ENCODE measurements at places on chromosomes 16 and 17.

DNA sequence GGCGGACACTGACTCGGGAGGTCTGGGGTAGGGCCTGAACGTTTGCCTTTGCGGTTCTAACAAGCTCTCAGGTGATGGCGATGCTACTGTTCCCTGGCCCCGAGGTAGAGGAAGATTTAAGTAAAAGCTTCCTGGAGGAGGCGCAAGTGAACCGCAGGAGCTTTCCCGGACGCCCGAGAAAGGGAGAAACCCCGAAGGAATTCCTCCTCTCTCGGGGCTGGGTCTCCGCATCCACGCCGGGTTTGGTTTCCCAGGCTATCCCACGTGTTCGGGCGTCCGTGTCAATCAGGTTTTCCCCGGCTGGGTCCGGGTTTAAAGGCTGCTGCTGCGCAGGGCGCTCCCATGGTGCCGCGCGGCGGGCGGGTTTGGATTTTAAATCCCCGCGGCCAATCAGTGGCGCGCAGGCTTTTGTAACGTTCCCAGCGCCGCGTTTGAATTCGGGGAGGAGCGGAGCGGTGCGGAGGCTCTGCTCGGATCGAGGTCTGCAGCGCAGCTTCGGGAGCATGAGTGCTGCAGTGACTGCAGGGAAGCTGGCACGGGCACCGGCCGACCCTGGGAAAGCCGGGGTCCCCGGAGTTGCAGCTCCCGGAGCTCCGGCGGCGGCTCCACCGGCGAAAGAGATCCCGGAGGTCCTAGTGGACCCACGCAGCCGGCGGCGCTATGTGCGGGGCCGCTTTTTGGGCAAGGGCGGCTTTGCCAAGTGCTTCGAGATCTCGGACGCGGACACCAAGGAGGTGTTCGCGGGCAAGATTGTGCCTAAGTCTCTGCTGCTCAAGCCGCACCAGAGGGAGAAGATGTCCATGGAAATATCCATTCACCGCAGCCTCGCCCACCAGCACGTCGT is at the start of gene PLK1:
Gene PLK1, plus strand, starts transcription at position 460 of the 844 bp plus-strand sequence. Its CDS starts 44 bp downstream, at position 504.
- DNase-seq, result peak; percentile 82

GRCh38 chr16:63978240-63978639 is 1143.6 kb downstream of the CDH11 start:
- DNase-seq, result no peak

DNA sequence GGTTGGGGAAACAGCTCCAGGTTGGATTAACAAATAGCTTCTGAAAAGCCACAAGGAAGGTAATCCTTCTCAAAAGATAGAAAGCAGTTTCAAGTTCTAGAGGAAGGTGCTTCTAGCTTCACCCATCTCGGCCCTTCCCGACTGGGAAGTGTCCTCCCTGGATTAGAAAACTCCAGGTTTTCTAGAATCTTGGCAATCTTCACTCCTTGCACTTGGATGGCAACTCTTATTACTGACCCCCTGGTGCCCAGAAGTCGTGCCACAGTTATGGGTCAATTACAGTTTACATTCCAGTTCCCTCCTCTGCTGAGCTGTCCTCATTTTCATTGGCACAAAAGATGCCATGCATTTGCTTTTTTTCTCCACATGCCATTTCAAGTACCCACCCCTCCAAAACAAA is 65.6 kb downstream of the SMG6 start:
- no peak for DNase-seq

GRCh38 chr16:51719376-51719775 is 568.3 kb upstream of the SALL1 start:
- DNase-seq, result no peak

DNA sequence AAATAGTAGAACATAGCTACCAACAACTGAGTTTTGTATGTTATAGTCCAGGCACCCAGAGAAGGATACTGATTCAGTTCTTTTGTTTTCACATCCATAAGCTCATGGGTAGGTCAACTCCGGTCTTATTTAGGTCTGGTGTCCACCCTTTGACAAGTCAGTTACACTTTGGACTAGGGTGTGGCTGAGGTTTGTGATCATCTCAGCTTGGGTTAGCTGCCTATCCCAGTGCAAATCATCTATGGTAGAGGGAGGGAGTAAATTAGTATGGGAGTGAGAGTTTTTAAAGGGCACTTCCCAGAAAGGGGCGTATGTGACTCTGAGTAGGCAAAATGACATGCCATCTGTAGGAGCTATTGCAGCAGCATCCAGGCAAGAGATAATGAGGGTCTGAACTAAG is 66.1 kb downstream of the TANC2 start:
- no peak for DNase-seq

- DNase-seq, result peak; percentile 47
Observed at GRCh38 chr17:49035470-49036269, 38.5 kb downstream of the IGF2BP1 start.

DNA sequence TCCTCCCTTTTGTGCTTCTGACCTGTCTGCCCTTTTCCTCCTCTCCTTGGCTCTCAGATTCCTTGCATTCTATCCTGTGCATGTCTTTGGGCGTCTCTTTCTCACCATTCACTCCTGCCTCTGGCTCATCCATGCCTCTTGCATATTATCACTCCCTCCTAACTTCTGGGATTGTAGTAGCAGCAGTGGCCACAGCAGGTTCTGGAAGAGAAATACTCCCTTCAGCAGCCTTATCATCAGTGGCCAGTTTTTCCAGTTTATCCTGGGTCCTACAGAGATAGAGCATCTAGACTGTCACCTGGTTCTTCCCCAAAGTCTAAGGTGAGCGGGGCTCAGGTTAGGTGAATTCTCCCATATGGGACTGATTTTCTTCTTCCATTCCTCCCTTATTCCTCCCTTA is 354.0 kb upstream of the CCL2 start:
- no peak for DNase-seq

DNA sequence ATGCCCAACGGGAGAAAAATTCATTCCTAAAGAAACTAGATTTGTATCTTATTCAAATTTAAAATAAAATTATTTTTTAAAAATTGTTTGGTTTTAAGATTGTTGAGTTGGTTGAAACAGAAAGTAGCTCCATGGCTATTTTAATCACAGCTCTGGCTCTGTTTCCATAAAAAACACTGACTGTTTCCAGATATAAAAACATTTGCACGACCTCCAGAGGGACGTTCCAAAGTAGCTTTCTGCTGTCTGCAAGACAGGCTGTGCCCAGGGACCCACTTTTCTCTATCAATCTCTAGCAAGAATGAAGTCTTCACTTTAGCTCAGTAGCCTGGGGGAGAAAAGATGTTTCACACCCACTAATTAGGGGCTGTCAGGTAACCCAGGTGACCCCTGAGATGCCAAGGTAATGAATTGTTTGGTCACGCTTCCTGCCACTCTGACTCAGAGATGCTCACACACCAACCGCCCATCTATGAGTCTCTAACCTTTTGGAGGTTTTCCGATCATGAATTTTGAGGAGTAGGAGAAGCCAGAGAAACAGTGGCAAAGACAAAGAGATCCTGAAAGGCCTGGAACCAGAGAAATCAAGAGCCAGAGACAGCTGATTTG is 220.1 kb upstream of the SOX9 start:
- no peak for DNase-seq

DNA sequence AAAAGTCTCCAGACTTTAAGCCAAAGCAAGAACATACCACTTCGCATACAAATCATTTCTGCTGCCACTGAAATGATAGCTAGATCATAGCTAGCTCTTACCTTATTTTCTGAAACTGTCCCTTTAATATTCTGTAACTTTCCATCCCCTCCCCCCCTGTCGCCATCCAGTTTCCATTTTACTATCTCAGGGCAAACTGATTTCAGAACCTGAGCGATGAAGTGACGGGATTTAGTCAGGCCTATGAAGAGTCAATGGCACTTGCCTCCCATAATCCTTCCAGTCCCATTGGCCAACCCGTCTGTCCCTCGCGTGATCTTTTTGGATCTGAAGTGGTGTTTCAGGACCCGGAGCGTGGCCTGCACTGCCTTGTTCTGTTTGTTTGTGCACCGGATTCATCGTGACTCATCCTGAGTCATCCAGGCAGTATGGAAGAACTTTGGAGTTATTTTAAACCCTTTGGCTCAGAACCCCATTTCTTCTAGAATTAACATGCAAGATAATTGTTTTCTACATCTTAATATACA is 199.8 kb upstream of the CHMP6 start:
- DNase-seq, result peak; percentile 51

DNA sequence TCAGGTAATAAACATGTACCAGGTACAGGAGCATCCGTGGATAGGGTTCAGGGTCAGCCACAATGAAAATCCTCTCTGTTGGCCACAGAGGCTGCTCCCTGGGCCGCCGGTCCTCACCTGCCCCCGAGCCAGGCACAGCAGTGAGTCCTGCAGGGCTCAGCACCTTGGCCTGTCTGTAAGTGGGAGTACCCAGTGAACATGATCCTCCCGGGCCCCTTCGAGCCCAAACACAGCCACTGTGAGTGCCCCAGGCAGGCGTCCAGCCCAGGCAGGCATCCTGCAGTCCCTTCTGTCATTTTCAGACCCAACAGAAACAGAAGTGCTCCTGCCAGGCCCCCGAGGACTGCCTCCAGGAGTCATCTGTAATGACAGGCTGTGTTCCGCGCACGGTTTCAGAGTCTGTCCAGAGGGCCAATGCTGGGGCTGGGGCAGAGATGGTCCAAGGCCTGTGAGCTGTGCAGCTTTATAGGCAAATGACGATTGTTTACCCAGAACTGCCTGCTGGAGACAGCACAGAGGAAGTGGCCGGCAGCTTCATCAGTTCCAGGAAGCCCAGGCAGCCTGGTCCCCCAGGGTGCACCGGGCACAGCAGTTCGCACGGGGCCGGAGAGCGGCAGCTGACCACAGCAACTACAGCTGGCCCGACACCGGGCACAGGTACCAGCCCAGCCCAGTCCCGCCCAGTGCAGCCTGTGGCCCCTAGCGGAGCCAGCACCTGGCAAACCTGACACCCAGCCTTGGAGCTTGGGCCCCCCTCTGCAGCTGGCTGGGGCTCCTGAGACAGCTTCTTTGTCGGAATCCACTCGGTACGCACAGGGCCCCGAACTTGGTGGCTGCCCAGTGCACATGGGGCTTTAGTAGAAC is 13.2 kb downstream of the SLC7A5 start:
- no peak for DNase-seq

GRCh38 chr17:32899236-32900013 is 22.5 kb upstream of the MYO1D start:
- DNase-seq, result no peak

DNA sequence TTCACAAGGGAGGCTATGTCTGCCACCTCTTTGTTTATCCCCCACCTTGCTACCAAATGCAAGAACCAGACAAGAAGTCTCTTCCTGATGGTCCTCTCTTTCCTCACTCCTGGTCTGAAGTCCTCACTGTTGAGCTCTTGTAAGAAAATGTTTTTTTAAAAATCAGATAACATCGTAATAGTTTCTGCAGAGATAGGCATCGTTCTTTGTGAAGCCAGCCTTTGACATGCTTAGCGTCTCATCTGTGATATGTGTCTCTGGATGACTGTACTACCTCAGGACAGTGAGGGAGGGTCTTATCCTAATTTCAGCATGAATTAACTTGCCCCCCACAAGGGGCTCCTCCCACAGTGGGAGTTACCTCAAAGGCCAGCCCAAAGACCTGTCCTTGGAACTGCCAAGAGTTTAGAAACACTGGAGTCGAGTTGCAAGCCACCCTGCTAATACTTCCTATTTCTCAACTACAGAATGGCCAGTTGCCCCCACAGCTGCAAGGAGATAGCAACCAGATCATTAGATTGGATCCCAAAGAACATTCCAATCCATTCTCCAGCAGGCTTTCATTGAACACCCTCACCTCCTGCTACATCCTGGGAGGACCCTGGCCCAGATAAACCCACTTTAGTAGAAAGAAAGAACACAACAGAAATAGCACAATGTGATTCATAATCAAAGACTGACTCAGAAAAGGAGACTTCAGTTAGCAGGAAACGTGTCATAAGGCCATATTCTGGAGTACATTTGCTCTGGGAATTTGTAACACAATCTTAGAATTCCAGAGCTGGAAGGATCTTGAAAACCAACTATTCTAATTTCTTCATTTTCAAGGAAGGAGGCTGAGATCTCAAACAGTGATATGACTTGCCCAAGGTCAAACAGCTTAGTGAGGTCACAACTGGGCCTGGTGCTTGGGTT is 151.0 kb downstream of the IRX3 start:
- DNase-seq, result no peak

GRCh38 chr17:76700617-76701470 is 9.9 kb downstream of the MXRA7 start:
- no peak for DNase-seq

DNA sequence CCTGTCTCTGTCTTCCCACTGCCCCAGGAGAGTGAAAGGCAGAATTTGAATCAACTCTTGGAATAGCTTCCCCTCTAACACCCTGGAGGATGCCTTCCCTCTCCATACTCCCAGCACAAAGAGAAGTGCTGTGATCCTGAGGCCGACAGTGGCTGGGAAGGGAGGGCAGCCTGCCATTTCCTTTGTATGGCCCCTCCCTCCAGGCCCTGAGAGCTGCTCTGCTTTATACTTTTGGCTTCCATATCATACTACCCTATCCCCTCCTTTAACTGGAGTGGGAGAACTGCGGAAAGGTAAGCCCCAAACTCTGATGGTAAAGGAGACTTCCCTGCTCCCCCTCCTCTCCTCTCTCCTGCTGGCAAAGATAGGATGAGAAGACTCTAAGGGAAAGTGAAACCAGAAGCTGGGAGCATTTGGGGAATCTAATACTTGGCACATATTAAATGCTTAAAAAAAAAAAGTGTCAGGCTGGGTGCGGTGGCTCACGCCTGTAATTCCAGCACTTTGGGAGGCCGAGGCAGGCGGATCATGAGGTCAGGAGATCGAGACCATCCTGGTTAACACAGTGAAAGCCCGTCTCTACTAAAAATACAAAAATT is 4.1 kb upstream of the MED24 start:
- DNase-seq, result no peak

DNA sequence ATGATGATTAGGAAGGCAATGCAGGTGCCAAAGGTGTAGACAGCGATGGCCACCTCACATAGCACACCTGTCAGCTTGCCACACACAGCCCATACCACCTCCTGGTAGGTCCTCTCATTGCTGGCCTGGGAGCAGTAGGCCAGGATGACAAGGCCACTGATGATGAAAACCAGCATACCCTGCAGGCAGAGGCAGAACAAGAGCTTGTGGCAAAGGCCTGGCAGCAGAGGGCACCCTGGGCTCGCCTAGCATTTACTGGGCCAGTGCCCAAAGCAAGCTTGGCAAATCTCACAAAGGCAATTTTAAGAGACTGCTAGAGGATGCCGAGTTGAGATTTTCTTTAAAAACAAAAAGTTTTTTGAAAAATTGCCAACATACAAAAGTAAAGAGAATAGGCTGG is 5.9 kb downstream of the SLC38A7 start:
- DNase-seq, result no peak

- DNase-seq, result no peak
Observed at GRCh38 chr16:49844359-49844758, 11.6 kb downstream of the ZNF423 start.
